Stimulated activated CD8-positive, alpha-beta memory T cell treated with anti-CD3 and anti-CD28 coated beads, Interleukin-7, amount 100 ng/mL, for 4 hours (primary cell): ENCODE measurements at places on chromosomes 4 and X.
A peak's percentile ranks its signal among the peaks of the same experiment; 100 is the strongest.

- DNase-seq, result no peak
Observed at GRCh38 chrX:56499372-56499771, 64.1 kb upstream of the UBQLN2 start.

DNA sequence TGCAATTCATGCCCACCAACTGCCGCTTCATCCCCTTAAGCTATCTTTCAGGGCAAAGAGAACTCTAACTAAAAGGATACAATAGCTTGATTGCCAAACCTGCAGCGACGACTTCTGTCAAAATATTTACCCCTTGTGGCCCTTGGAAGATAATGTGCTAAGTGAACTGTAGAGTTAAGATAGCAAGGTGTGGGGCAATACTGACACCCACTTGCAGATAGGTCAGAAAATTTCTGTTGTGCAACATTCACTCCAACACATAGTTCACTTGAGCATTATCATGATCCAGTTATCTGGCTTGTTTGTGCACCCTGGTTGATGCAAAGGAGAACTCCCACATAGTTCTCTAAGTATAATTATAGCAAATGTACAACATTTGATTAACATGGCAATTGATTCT, 55.6 kb downstream of the RHOXF2B start:
- DNase-seq, result no peak

DNA sequence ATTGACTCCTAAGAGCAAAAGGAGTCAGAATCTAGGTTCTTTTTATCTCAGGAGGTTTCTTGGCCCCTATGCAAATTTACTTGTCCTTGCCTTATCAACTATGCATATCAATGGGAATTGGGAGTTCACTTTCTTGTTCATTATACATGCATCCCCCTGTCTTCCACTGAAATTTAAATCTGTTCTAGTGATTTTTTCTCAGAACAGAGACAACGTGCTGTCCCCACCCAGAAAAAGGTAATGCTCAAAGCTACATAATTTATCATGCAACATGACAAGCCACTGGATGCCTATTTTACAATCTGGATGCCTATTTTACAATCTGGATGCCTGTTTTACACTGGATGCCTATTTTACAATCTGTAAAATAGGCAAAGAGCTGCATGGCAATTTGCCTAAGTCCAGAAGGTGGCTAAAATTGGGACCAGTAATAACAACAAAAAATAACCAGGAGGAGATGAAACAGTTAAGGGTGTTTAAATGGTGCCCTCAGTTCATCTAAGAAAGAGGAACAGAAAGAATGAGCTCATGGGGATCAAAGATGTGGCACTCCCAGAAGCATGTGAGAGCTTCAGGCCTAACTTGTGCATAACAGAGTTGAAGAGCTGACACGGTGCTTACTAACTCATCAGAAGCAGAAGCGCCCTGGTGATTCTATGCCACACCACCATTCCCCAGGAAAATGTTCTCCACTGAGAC, 537.8 kb upstream of the BOD1L1 start:
- no peak for DNase-seq

DNA sequence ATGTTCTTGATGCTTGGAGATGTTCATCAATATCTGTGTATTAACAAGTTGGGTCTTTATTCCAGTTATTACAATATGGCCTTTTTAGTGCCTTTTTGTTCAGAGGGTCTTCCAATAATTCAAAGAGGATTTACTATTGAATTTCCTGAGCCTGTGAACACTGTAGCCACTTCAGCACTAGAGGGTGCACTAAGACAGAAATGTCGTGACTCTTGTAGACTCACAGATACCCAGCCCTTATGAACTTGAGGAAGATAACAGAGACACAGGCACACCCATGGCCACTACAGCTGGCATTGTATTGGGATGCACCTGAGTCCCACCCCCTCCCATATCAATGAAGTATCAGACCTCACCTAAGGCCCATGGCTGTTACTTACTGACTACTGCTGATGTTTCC, 54.4 kb upstream of the ACTRT1 start:
- DNase-seq, result no peak

- no peak for DNase-seq
Observed at GRCh38 chr4:33841120-33841519, 2403.2 kb downstream of the ARAP2 start.

GRCh38 chrX:39869846-39870601, 227.7 kb downstream of the BCOR start:
- DNase-seq, result peak; percentile 65

GRCh38 chr4:100189820-100190642, at the start of gene DDIT4L:
TSS of gene DDIT4L (minus strand) at chr4:100190468. CDS start at chr4:100189983, 485 bp downstream.
- no peak for DNase-seq

- DNase-seq, result no peak
Observed at GRCh38 chr4:123206016-123206415, 190.6 kb upstream of the SPRY1 start.

DNA sequence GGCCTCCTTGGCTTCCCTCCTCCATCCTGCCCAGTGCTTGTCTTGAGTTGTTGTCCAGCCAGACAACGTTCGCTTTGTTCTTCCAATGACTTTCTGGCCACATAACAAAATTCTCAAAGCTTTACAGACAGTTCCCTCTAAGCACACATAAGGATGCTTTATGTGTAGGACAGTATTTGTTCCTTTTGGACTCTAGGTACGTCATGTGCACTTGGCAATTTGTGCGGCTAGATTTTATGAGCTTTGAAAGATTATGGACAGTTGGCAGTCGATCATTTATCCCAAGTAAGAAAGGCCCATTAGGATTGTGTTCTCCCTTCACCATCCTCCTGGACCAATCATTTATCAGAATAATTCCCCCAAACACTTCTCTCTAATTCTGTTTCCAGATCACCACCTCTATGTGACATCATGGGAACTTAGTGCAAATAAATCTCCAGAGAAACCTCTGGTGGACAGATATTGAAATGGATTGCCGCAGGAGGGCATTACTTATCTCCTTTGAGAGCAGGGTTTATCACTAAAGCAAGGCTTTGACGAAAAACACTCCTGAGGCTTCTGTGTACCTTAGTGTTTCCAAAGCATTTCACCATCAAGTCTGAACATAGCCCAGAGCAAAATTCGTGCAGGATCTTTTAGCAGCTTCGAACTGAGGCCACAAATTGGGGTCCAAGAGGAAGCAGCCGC, 77.4 kb upstream of the BMPR1B start:
- DNase-seq, result no peak

DNA sequence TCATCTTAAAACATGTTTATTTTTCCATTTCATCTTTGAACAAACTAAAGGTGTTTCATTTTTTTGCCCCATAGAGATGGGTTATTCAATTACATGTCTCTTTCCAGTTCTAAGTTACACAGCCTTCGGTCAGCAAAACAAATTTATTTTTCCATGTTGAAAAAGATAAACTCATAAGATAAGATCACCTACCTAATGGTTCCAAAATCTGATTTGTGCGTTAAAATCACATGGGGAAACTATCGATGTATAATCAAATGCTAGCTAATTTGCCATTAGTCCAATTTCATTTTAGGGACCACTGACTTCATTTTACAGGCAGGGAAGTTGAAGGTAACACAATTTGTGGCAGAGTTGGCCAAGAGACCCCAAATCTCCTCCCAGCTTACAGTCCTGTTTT, 67.2 kb upstream of the ACSL1 start:
- DNase-seq, result no peak

DNA sequence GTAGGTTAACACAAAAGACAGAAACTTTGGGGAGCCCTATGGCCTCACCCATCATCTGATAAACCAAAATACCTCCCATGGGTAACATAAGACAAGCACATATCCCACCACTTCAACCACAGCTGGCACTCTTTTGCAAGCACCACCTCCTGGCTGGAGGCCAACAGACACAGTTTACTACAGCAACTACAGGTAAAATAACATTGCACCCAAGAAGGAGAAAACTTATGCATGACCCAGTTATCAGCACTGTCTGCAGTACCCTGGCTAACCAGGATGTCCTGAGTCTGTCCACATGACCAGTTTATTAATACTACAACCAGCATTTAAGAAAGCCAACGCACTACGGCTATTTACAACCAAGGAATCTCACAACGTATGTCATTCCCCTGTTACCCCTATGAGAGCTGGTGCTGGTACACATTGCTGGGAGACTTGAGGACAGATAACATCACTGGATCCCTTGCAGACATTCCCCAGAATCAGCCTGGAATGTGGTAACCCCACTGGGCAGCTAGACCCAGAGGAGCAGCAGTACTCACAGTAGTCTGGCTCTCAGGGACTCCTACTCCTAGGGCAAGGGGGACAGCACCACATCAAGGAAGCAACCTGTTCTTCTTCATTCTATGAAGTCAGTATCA, 32.0 kb downstream of the ELF2 start:
- no peak for DNase-seq

GRCh38 chrX:15834827-15835595, 19.6 kb downstream of the AP1S2 start:
- no peak for DNase-seq

DNA sequence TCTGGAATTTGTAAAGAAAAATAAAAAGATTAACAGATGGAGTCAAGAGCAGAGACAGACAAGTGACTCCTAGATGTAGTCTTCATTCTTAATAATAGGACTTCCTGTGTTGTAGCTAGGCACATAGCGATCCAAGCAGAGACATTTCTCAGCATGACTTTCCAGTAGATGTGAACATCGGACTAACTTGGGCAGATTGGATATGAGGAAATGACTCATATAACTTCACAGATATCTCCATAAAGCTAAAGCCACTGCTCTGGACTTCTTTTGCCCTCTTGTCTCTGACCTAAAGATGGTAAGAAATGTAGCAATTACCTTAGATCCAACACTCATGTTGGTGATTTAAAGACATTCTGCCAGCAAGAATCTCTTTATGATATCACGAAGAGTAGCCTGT, 131.7 kb downstream of the EPHA5 start:
- no peak for DNase-seq

DNA sequence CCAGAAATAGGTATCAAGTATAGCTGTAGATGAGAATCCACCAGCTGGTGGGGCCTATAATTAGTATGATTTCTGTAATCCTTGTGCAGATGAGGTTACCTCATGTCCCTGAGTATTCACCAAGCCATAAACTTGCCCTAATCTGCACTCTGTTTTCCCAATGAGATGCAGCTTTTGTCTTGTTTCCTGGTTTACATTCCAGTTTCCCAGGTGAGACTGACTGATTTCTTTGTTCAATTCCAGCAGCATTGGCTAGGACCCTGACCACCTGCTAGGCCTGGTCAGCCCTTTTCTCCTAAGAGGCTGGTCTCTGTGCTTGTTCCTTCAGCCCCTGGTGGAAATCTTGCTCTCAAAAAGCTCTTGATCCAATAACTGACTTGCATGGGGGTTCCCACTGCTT, 44.6 kb downstream of the GABRB1 start:
- no peak for DNase-seq
